ENCODE measurements at places on chromosomes 11 and 22. TPM values are rescaled to one million over a fixed set of nuclear protein-coding genes. Genes with fewer than 3 reads are reported as not detected.

DNA sequence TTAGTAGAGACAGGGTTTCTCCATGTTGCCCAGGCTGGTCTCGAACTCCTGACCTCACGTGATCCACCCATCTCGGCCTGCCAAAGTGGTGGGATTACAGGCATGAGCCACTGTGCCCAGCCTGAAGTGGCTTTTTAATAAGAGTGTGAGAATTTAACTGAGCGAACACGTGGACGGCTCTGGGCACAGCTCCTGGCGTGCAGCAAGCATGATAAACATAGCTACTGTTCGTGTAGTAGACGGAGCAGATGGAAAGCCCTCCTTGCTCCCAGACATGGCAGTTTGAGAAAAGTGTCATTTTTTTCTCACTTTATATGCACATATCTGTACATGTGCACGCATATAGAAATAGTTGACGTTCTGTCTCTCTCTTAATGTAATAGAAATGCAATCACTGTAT, 7.0 kb downstream of the EMID1 start:
- H3K4me1 ChIP-seq: peaks cover 21% of the 10 kb centered on the region
- H3K4me3 ChIP-seq: no peak overlapping the region
- no peak overlapping the region for H3K27ac ChIP-seq
- H3K36me3 ChIP-seq: no peaks in the 10 kb centered on the region

GRCh38 chr11:64723117-64723906, at the start of gene NRXN2:
NRXN2 (minus strand) TSS chr11:64723197; CDS start chr11:64713699, 9,498 bp downstream.
- H3K4me1 ChIP-seq: peaks cover 28% of the 10 kb centered on the region
- peaks cover 58% of the 10 kb centered on the region for H3K27me3 ChIP-seq
- peak within 1 kb of the TSS; percentile 83 for H3K4me3 ChIP-seq
- H3K36me3 ChIP-seq: no peaks in the 10 kb centered on the region

DNA sequence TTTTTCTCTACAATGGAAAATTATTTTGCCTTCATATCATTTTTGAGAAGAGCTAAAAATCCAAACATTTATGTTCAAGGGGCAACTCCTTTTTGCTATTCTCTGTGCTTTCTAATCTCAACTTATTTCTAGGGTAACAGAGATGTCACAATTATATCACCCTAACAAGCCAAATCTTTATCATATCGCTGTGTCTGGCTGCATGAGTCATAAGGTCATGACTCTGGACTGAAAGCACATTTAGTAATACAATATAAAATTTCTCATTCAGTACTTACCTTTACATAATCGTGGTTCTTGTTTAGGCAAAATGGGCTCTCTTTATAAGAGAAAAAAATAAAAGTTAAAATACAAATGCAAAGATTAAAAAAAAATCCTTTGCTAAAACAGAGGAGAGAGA, 326.0 kb downstream of the CASP12 start:
- H3K4me1 ChIP-seq: peaks cover 4% of the 10 kb centered on the region
- no peaks in the 10 kb centered on the region for H3K36me3 ChIP-seq
- no peak overlapping the region for H3K4me3 ChIP-seq
- H3K27me3 ChIP-seq: no peaks in the 10 kb centered on the region
- no peak for DNase-seq

GRCh38 chr11:66470015-66470414, 3.3 kb downstream of the PELI3 start:
- H3K4me1 ChIP-seq: peaks cover 37% of the 10 kb centered on the region
- DNase-seq: no peak
- H3K27me3 ChIP-seq: peaks cover 9% of the 10 kb centered on the region
- H3K4me3 ChIP-seq: peak overlapping the region; percentile 58
- peaks cover 3% of the 10 kb centered on the region for H3K36me3 ChIP-seq

The FERMT3 gene
- total RNA-seq: 2.8 TPM

DNA sequence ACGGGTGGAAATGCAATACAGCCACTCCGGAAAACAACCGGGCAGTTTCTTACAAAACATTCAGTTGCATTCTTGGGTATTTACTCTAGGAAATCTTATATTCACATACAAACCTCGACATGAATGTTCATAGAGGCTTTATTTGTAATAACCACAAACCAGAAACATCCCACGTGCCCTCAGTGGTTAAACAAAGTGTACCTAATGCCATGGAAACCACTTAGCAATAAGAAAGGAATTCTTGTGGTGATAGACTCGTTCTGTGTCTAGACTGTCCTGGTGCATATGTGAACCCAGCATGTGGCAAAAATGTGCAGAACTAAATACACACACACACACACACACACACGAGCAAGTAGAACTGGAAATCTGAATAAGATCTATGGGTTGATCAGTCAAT, 1073.3 kb downstream of the TBC1D22A start:
- peaks cover 24% of the 10 kb centered on the region for H3K27me3 ChIP-seq
- H3K36me3 ChIP-seq: no peaks in the 10 kb centered on the region
- H3K4me3 ChIP-seq: no peak overlapping the region
- H3K27ac ChIP-seq: no peak overlapping the region

DNA sequence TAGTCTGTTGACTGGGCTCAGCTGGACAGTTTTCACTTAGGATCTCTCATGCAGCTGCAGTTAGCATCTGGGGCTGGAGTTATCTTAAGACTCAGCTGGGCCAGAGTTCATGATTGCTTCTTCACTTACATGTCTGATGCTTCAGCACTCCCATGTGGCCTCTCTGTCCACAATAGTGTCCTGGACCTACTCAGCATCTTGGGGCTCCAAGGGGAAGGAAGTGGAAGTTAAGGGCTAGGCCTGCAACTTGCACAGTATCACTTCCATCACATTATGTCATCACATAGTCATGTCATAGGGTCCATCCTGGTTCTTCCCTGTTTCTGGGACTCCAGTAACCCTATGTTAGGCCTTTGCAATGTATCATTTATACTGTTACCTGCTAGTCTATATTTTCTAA, 115.9 kb downstream of the C11orf65 start:
- H3K27ac ChIP-seq: no peak overlapping the region
- H3K27me3 ChIP-seq: no peaks in the 10 kb centered on the region
- DNase-seq: no peak
- peaks cover 28% of the 10 kb centered on the region for H3K36me3 ChIP-seq

DNA sequence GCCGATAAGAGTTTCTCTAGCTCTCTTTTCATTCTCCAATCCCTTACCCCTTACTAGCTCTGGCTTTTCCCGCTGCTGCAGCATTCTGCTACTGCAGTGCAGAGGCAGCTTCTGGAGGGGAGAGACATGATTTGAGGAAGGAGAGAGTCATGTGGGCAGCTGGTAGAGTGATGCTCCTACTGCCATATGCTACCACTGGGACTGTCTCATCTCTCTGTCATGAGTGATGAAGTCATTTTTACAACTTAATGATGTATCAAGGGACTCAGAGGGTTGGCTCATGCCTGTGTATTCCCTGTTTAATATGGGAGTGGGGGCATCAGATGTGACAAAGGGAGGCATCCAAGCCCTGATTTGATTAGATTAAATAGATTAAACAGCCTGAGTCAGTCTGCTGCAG, 11.3 kb downstream of the SLC17A6 start:
- H3K4me3 ChIP-seq: no peak overlapping the region
- H3K36me3 ChIP-seq: no peaks in the 10 kb centered on the region
- H3K27me3 ChIP-seq: peaks cover 57% of the 10 kb centered on the region
- no peak for DNase-seq
- no peak overlapping the region for H3K27ac ChIP-seq
- H3K4me1 ChIP-seq: no peaks in the 10 kb centered on the region

GRCh38 chr11:1389932-1390568, at the start of gene BRSK2:
BRSK2 (plus strand) TSS chr11:1389934; CDS start chr11:1390285, 351 bp downstream.
- H3K27me3 ChIP-seq: peaks cover 10% of the 10 kb centered on the region
- peaks cover 7% of the 10 kb centered on the region for H3K36me3 ChIP-seq
- DNase-seq: no peak

DNA sequence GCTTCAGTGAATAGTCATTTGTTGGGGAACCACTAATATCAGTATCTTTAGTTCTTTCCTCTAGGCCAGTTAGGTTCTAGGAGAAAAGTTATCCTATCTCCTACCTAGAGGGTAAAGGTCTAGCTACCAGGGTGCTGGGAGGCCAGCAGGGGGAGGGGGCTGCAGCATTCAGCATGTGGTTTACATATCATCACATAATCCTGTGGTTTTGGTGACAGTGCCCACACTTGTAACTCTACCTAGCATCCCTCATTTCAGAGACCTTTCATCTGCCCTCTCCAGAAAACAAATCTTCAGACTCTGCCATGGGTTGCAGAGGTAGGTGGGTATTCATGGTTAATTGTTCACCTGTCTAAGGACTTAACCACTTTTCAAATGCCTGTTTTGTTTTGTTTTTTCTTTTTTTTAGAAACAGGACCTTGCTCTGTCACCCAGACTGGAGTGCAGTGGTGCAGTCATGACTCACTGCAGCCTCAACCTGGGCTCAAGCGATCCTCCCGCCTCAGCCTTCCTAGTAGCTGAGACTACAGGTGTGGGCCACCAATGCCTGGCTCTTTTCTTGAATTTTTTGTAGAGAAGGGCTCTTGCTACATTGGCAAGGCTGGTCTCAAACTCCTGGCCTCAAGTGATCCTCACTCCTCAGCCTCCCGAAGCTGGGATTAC, 146.8 kb downstream of the ENTHD1 start:
- no peaks in the 10 kb centered on the region for H3K4me1 ChIP-seq
- H3K27me3 ChIP-seq: peaks cover 49% of the 10 kb centered on the region
- no peak overlapping the region for H3K4me3 ChIP-seq
- no peak overlapping the region for H3K27ac ChIP-seq

The DCHS1 gene
- 40.4 TPM for total RNA-seq

DNA sequence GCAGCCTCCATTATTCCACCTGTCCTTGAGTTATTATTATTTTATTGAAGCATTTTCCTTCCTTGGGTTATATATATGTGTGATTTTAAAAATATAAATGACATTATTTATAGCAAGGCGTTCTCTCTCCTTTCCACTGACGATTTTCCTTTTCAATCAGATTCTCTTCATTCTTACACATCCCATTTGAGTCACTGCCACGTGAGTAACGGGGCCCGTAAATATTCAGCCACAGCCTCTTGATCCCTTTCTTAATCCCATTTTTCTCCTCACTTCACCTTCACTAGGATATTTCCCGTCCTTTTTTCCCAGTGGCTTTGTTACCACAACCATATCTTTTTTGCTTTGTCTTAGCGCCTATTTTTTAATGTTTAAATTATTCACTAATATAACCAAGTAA, 396.2 kb downstream of the NTM start:
- H3K4me3 ChIP-seq: no peak overlapping the region
- no peak overlapping the region for H3K27ac ChIP-seq
- peaks cover 3% of the 10 kb centered on the region for H3K36me3 ChIP-seq

GRCh38 chr11:113587308-113587739, 112.1 kb upstream of the DRD2 start:
- H3K27ac ChIP-seq: no peak overlapping the region
- no peaks in the 10 kb centered on the region for H3K4me1 ChIP-seq
- H3K27me3 ChIP-seq: no peaks in the 10 kb centered on the region

DNA sequence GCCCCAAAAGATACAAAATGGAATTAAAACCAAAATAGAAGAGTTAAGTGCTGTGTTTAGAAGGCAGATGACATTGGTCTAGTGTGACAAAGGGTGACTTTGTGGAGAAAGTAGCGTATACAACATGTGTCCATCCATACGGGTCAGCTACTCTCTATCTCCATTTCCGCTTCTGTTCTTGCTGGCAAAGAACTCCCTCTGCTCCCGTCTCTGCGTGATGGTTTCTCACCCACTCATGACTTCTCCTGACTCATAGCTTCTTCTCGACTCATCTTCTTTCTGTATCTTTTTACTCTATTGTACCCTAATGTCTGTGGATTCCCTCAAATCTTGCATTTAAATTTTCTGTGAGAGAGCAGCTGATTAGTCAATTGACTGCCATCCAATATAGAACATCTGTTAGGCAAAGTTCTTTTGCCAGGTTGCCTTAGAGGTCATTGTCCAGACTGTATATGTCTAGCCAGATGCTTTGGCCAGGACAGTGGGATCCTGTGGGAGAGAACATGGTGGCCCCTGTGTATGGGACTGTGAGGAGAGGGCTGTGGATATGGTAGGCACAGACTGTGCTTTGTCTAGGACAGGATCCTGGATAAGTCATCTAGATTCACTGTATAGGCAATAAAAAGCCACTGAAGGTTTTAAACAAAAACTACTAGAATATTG, 28.4 kb downstream of the MMP13 start:
- H3K27ac ChIP-seq: no peak overlapping the region
- H3K36me3 ChIP-seq: no peaks in the 10 kb centered on the region
- peaks cover 4% of the 10 kb centered on the region for H3K27me3 ChIP-seq
- H3K4me1 ChIP-seq: no peaks in the 10 kb centered on the region
- DNase-seq: no peak
- H3K4me3 ChIP-seq: no peak overlapping the region

- no peaks in the 10 kb centered on the region for H3K4me1 ChIP-seq
- H3K27me3 ChIP-seq: peaks cover 10% of the 10 kb centered on the region
- no peak overlapping the region for H3K4me3 ChIP-seq
Observed at GRCh38 chr22:38830026-38830844, 13.6 kb downstream of the NPTXR start.

DNA sequence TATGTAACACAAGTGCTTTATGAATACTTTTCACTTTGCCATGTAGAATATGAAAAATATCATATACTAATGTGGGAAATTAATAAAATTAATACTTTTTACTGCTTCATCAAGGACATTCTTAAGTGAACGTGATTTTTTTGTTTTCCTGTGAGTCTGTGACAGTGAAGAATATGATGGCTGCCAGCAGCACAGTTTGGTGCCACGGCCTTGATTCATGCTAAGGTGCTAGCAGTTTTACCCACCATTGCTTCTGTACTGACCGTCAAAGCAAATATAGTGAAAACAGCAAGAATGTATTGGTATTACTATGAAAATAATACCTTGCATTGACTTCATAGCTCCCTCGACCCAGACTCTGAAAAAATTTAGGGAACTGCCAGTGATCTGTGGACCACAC, 79.7 kb downstream of the APOL5 start:
- no peak overlapping the region for H3K4me3 ChIP-seq
- H3K4me1 ChIP-seq: peaks cover 12% of the 10 kb centered on the region
- H3K36me3 ChIP-seq: peaks cover 2% of the 10 kb centered on the region

The CARD10 gene
- 7.0 TPM for total RNA-seq

DNA sequence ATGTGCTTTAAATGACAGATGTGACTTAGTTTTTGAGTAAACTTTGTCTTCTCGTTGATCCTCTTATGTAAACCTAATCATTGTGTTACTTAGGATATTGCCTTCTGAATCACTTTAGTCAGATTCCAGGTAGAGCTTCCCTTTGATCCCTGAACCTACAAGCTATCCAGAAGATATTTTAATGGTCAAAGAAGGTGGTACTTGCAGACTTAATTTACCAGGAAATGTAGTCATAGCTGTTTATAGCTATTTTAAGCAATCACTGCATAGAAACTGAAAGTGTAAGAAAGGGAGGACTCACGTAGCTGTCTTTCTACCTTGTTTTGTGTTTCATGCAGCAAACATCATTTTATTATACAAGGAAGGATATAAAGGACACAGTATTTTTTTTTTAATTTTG, 189.5 kb downstream of the DDX10 start:
- no peaks in the 10 kb centered on the region for H3K36me3 ChIP-seq
- DNase-seq: no peak
- H3K27ac ChIP-seq: no peak overlapping the region
- no peaks in the 10 kb centered on the region for H3K27me3 ChIP-seq

GRCh38 chr11:46666516-46666915, 33.9 kb downstream of the ARHGAP1 start:
- no peak overlapping the region for H3K27ac ChIP-seq
- H3K36me3 ChIP-seq: peaks cover 3% of the 10 kb centered on the region
- H3K4me1 ChIP-seq: no peaks in the 10 kb centered on the region
- H3K27me3 ChIP-seq: no peaks in the 10 kb centered on the region

- peaks cover 6% of the 10 kb centered on the region for H3K4me1 ChIP-seq
- no peaks in the 10 kb centered on the region for H3K36me3 ChIP-seq
- H3K4me3 ChIP-seq: no peak overlapping the region
- peaks cover 3% of the 10 kb centered on the region for H3K27me3 ChIP-seq
- DNase-seq: peak; percentile 14
Observed at GRCh38 chr22:25777870-25778269, 35.9 kb downstream of the MYO18B start.

GRCh38 chr11:118194835-118195627, 18.6 kb upstream of the SCN2B start:
- no peak for DNase-seq
- H3K4me3 ChIP-seq: no peak overlapping the region
- H3K36me3 ChIP-seq: no peaks in the 10 kb centered on the region

Data from neural crest cell (in vitro differentiated cells).